SK-N-SH (cell line): ENCODE measurements at places on chromosomes 4 and X.
A peak's percentile ranks its signal among the peaks of the same experiment; 100 is the strongest.

GRCh38 chrX:38982370-38982769, 181.1 kb downstream of the MID1IP1 start:
- DNase-seq = no peak

DNA sequence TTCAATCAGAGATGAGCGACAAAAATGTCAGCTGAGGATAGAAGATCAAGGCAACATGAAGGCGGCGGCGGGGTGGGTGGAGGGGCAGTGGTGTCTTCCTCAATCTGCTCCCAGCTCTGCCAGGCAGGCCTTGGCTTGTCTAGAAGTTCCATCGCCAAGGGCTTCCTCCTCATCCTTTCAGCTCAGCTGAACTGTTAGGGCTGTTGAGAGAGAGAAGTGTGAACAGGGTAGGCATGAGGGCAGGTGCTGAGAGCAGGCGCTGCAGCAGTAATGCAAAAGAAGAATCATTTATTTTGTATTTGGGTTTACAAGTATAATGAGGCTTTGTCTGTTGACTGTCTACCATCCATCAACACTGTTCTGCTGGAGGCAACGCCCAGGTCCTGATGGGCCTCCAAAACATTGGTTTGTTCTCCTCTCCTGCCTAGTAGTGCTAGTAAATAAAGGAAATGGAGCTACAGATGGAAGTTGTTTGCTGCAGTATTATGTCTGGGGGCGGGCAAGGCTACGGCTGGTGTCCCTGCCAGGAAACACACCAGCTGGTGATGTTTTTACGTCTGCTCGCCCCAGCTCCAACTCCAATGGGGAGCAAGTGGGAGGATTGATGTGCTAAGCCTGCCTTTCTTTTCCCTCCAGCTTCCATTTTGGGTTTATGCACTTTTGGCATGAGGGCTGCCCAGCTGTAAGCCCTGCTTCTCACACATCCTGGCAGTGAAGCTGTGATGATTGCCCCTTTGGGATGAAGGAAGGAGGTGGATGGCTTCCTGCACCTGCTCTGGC, 139.4 kb upstream of the BOD1L1 start:
- DNase-seq = no peak

DNA sequence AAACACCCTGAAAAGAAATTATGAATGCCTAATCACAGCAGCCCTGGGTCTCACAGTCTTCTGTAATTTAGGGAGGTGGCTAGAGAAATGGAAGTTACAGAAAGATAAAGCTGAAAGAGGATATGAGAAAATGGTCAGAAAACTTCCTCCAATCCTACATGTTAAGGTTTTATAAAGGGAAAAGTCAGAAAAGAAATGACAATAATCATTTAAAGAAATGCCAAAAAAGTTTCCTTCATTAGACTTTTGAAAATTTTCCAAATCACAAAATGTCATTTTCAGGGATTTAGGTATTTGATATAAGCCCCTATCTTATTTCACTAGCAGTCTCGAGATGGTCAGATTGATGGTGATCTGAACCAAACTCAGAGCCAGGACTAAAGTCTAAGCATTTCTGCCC, 276.2 kb downstream of the CHIC1 start:
- no peak for DNase-seq

DNA sequence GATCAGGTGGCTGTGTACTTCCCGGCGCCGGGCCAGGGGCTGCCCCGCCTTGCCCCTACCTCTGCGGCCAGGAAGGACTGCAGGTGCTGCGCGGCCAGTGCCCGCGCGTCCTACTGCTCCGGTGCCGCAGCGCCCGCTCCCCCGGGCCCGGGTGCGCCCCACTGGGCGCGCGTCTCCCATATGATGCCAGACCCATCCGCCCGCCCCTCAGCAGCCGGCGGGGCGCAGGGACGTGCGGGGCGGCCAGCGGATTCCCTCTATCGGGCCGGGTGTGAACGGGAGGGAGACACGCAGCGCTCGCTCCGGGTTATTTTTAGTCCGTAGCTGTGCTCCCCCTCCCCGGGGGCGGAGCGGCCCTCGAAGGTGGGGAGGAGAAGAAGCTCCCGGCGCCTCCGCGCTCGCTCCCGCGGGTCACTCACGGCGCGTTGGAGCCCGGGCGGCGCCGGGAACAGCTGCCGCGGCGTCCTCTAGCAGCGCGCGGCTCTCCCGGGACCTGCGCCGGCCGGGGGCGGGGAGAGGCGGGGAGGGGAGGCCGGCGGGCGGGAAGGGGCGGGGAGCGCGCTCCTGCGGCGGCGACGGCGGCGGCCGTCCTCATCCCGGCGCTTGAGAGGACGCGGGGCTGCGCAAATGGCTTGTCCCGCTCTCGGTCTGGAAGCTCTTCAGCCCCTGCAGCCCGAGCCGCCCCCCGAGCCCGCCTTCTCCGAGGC, 103.6 kb downstream of the UCHL1 start:
- DNase-seq = peak; percentile 90

GRCh38 chr4:183284258-183284785, 35.8 kb downstream of the CLDN22 start:
- DNase-seq = no peak

DNA sequence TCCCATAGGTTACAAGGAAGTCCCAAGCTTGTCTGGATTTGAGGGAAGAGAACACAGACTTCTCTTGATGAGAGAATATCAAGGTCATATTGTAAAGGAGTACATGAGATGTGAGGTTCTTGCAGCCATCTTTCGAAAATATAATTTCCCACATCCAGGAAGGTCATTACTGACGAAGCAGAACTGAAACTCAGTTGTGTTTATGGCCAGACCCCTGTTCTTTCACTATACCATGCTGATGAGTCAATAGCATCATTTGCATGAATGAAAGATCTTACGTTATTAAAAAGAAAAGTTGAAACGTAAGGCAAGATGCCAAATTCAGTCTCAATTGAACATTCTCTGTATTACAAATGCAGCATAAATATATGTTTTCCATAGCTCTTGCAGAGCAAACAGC, 14.2 kb upstream of the CCDC149 start:
- DNase-seq = no peak

- DNase-seq = no peak
These were observed 140.8 kb upstream of the AGA start for GRCh38 chr4:177582992-177583391.

DNA sequence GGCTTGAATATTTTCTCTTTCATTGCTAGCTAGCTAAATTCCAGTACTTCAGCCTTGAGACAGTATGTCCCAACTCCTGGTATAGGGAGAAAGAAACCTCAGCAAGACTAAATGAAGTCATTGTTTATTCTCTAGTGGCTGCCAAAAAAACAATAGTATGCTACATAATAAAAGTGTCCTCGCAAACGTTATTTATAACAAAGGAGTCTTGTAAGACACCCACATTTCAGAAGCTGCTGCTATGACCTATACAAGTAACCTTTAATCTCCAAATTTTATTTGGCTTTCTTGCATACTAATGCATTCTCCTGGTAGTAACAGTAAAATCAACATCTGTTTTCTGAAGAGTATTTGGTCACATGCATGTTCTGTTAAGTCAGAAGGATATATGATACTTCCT, 28.8 kb downstream of the NEK1 start:
- DNase-seq = no peak

GRCh38 chr4:113179996-113180395, 130.5 kb downstream of the ANK2 start:
- DNase-seq = no peak

GRCh38 chrX:25023908-25024307, 8.1 kb upstream of the ARX start:
- DNase-seq = no peak

DNA sequence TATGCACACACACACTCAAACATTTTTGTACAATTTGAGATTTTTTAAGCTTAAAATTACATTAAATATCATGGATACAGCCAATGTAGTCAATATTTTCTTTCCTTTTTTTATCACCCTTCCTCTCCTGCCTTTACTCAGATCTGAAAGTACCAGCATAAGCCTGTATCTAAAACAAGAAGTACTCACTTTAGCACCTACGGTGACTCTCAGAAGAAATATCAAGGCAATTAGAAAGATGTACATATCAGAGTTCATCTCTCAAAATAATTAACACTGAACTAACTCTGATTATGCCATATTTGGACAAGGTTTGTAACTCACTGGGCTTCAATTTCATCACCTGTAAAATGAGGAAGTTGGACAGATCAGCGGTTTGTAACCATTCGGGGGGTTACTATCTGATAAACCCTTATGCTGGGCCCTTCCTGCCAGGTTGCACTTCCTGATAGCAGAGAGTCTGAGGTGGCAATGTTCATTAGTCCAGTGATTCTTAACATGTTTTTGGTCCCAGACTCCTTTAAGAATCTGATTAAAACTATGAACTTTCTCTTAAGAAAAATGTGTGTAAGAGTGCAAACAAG, 5.7 kb upstream of the GPR174 start:
- no peak for DNase-seq

DNA sequence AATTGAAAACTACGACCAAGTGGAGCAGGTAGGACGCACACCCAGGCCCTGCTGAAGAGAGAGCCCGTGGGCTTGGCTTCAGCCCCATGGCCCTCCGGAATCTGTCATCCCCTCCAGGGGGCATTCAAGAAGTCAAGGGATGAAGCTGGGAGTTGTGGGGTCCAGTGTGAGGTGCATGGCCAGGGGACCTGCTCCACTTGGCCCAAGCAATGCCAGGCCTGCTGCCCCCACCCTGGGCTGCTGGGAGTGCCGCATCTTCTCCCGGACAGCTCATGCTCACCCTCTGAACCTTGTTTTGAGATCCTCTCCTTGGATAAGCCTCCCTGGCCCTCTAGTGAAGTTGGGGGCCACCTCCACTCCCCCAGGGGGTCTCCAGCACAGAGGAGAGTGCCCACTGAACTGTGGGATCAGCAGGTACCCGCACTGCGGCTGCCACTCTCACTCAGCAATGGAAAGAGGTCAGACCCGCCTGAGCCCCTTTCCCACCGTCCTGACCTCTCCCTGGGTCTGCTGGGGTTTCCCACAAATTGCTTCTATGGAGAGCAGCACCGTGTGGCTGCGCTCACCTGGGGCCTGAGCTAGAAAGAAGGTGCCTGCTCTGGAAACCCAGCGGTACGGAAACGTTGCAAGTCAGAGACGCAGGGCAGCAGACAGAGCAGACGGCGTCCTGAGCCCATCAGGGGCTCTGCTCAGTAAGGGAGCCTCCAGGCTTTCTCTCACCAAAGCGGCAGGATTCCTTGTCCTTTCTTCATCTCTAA, 5.0 kb upstream of the ABLIM2 start:
- no peak for DNase-seq

GRCh38 chr4:53590187-53590586, 1.1 kb downstream of the LNX1 start:
- no peak for DNase-seq

- no peak for DNase-seq
These were observed 47.4 kb downstream of the FGF2 start for GRCh38 chr4:122873821-122874593.

GRCh38 chr4:169205075-169205743, 65.5 kb downstream of the SH3RF1 start:
- DNase-seq = no peak

DNA sequence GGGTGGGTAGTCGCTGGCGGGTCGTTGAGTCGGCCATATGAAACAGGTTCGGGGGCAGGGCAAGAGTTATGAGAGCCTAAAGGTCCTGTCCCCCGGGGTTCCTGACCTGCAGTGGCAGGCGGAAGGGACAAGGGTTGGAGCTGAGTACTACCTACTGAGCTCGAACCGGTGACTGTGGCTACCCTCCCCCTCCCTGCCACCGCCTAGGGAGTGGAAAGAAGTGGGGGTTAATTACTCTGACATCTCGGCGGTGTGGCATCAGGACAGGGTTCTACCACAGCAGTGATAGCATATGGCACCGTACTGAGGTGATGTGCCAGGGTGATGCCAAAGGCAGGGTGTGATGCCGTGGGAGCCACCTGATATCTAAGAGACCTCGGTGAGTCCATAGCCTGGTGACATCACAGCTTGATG, 307 bp downstream of the ATG4A start:
- DNase-seq = no peak

DNA sequence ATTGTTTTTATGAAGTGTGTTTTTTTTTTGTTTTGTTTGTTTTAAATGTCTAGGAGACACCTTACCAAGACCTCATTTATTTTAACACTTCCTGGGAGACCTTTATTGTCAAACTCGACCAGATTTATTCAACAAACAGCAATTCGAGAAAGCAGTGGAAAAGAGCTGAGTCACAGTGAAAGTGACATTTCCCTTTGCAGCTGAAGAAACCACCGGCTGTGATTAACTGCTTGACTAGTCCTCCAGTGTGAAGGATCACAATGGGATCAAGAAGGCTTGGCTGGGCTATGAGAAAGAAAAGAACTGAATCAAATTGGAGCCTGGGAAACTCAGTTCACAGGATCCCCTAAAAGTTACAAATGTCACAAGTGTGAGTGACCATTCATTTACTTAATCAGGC, 11.9 kb upstream of the ADH7 start:
- DNase-seq = no peak

GRCh38 chr4:113575401-113575800, 186.1 kb downstream of the CAMK2D start:
- DNase-seq = no peak

DNA sequence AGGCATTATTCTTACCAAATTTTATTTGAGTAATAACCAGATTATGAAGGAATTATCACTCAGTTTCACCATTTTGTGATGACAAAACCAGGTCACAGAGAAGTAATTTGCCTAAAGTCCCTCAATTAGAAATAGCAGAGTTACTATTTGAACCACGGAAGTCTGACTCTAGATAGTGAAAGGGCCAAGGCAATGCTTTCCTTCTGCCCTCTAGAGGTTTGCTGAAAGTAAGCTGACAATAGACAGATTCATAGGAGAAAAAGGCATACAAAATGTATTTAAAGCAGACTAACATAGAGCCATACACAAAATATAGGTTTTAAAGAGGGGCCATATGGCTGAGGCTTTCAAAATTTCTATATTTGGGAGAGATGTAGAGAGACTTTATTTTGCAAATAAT, 43.1 kb downstream of the CXXC4 start:
- DNase-seq = peak; percentile 1

DNA sequence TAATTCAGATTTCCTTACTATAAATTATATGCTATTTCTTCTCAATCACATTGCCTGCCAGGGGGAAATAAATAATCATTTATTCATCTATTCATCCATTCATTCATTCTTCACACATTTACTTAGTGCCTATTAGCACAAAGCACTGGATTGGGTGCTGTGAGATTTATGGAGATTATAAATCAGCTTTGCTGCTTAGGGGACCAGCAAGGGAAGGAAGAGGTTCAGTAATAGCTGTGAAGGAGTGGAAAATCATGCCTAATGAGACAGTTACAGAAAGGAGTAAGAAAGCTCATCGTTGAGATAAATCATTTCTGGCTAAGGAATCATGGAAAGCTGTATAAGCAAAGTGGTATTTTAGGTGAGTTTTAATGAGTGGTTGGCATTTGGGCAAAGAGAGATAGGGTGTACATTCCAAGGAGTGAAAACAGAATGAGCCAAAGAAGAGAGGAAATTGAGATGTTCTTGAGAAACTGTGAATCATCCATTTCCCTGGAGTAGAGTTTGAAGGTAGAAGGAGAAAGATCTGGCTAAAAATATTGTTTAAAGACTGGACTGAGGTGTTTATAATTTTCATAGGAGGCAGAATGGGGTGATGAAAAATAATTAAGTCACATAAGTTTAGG, 9.6 kb downstream of the ARSJ start:
- DNase-seq = no peak
